ENCODE measurements at places on chromosomes 16 and 17.

DNA sequence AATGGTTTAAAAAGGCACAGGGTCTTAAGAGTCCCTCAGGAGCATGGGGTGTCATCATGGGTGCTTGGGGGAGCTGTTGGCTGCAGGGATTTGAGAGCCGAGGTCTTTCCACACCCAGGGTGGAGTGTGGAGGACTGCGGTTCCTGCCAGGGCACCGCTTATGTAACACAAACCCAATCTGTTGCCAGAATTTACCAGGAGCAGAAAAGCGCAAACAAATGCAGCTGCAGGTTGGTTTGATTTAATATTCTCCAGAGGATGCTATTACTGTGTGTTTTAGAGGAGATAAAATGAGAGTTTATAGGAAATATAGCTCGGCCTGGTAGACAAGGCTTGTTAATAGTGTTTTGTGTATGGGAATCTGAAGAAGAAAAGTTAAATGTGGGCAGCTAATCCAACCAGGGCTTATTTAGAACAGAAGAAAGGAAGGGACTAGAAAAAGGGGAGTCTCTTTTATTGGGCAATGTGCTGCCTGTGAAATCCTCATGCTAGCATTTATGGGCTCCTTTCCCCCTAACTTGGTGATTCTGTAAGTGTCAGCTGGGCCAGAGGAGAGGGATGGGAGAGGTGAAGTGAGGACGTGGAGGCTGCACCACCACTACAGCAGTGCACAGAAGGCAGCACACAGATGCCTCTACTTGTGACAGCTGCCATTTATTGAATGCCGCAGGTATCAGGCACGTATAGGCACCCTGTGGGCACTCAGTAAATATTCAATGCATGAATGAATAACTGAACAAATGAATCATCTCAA, 174.7 kb downstream of the KATNIP start:
- no peak for DNase-seq

- DNase-seq, result no peak
Measured at GRCh38 chr16:58118801-58119508, 10.2 kb downstream of the CFAP20 start.

DNA sequence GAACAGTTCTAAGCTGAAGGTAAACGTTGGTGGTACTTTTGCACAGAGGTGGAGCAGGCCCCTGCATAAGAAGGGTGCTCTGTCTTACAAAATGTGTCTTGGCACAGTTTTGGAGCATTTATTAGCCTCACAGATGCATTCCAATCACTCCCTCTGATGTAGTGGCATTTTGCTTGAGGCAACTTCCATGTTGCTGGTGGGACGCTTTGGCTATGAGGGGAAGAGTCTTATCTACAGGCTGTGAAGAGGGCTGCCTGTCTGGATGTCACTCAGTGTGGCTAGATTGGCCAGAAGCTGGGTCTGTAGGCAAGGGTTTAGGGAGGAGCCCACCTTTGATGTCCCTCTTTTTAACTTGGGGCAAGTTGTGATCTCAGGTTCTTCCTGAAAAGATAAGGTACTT, 2.6 kb upstream of the RARA start:
- no peak for DNase-seq

DNA sequence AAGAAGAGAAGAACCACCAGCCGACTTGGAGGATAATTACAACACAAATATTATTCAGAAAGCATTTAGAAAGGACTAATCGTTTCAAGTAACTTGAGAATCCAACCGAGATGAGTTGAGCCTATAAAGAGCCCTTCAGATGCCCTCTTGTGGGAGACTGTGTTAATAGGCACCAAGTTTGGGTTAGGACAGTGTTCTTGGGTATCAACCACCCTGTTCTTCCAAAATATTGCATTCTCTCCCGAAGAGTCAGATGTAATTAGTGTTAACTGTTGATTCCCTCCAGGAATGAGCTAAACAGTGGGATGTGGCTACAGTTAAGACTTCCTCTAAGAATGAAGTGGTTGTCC, 87.8 kb upstream of the NOL11 start:
- peak; percentile 20 for DNase-seq

GRCh38 chr16:57708168-57708567, 13.6 kb downstream of the DRC7 start:
- DNase-seq, result no peak

DNA sequence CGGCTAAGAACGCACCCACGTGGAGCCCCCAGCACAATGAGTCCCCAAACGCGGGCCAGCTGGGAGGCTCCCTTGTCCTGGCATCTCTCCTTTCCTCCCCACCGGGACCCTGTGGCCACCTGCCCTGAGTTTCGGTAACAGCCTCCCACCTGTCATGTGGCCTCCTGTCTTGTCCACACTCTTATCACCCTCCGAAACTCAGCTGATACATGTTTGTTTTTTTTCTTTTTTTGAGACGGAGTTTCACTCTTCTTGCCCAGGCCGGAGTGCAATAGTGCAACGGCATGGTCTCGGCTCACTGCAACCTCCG, 105.7 kb upstream of the CREBBP start:
- DNase-seq, result no peak

GRCh38 chr16:19718624-19718965, 524 bp downstream of the IQCK start:
- DNase-seq, result no peak

DNA sequence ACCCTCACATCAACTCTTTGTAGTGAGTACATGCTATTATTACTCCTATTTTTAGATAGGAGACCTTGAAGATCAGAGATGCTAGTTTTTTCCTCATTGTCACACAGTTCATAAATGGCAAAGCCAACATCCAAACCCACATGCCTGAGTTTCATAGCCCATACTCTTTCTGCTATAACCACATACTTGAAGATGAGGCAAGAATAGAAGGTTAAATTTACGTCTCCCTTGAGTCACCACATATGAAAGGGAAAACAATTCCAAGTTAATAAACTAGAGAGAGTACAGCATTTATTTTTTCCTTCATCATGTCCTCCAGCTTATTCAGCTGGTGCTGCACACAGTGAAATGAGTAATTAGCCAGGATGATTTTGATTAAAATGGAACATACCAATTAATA, 23.7 kb downstream of the NUDT7 start:
- DNase-seq, result no peak

GRCh38 chr17:68800751-68801150, 154.4 kb downstream of the ABCA8 start:
- DNase-seq, result no peak

- no peak for DNase-seq
Measured at GRCh38 chr16:47424846-47425245, 36.0 kb downstream of the ITFG1 start.

GRCh38 chr16:10683170-10683569, 11.6 kb downstream of the TEKT5 start:
- DNase-seq, result no peak

DNA sequence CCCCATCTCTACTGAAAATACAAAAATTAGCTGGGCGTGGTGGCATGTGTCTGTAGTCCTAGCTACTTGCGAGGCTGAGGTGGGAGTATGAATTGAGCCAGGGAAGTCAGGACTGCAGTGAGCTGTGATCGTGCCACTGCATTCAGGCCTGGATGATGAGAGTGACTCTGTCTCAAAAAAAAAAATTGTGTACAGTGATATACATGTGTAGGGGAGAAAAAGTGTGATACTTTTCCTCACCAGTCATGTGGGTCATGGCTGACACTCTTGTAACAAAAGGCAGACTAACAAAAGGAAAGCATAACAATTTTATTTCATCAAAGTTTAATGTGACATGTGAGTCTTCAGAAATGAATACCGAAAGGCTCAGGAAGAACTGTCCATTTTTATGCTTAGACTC, 2.0 kb upstream of the ABCC12 start:
- DNase-seq, result no peak

DNA sequence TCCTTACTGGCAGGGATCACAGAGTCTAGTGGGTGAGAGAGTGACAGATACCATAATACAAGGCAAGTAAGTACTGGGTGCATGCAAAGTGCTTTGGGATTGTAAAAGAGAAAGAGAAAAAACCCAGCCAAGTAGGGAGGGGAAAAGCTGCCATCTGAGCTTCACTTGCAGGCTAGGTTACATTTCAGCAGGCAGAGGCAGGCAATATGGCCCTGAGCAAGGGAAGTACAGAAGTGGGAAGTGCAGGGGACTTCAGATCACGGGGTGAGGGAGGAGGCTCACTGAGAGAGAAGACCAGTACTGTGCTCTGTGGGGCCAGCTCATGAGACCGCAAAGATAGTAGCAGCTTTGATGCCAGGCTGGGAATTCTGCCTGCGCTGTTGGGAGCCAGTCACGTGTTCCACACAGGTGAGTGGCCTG, 230.6 kb downstream of the MSI2 start:
- peak; percentile 74 for DNase-seq

DNA sequence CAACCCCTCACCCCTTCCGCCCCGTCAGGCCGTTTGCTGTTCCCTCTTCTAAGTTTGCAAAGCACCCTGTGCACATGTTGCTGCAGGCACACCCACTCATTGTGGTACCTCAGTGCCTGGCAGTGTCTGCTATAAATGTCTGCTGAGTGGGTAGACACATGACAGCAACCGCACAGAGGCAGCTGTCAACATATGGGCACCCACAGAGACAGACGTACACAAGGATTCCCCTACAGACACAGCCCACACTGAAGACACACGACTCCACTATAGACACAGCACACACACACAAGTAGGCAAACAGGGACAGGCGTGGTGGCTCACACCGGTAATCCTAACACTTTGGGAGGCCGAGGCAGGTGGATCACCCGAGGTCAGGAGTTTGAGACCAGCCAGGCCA, 17.8 kb upstream of the CRK start:
- peak; percentile 88 for DNase-seq

DNA sequence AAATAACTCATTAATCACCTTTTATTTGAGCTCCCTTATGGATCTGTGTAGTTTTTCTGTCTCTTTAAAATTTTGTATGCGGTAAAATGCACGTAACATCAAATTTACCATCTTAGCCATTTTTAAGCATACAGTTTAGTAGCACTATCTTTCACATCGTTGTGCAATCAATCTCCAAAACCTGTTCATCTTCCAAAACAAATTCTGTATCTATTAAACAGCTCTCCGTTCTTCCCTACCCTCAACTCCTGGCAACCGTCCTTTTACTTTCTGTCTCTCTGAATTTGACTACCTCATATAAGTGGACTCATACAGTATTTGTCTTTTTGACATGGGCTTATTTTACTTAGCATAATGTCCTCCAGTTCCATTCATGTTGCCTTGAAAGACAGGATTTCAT, 100.5 kb downstream of the NF1 start:
- no peak for DNase-seq

GRCh38 chr17:30160419-30161172, 44.0 kb downstream of the NSRP1 start:
- no peak for DNase-seq

- DNase-seq, result no peak
Measured at GRCh38 chr17:9104370-9105041, 83.2 kb downstream of the NTN1 start.

GRCh38 chr16:60318486-60318885, 1584.4 kb upstream of the GOT2 start:
- DNase-seq, result no peak

GRCh38 chr17:6786618-6787017, 10.6 kb downstream of the FBXO39 start:
- no peak for DNase-seq

DNA sequence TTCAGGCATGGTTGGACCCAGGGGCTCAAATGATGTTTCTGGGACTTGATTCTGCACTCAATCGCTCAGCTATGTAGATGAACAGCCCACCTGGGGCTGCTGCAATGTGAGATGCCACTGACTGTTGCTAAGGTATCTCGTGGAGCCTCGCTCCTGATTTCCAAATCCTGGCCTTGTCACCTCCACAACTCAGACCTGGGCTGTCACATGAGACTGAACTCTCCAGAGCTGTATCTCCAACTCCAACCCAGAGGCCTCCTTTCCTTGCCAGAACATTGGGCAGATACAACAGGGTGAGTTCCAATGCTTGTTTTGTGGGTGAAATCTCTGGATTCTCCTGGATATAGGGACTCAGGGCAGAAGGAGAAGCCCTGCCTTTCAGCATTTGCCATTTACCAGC, 79.5 kb downstream of the GNAO1 start:
- no peak for DNase-seq

DNA sequence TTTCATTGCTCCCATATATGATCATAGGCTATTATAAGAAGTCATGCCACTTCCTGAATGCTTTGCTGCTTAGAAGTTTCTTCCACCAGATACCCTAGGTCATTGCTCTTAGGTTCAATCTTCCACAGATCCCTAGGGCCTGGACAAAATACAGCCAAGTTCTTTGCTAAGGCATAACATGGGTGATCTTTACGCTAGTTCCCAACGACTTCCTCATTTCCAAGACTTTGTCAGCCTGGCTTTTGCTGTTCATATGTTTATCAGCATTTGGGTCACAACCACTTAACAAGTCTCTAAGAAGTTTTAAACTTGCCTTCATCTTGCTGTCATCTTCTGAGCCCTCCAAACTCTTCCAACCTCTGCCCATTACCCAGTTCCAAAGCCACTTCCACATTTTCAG, 20.1 kb upstream of the DLX3 start:
- DNase-seq, result no peak

DNA sequence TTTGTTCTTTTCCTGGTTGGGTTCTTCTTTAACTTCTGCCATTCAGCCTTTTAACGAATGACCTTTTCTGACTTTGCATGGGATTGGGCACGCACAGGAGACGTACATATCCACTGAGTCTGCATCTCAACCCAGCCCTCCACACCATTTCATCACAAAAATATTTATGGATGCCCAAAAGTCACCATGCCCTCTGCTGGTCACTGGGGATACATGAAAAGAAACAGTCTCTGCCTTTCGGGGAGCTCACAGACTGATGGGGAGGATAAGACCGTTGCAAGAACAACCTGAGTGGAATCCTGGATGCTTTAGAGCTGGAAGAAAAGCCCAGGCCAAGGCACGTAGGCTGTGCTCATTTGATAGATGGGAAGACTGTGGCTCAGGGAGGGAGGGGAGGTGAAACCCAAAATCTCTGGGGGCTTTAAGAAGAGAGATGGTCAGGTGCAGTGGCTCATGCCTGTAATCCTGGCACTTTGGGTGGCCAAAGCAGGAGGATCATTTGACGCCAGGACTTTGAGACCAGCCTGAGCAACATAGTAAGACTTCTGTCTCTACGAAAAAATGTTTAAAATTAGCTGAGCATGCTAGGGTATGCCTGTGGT, 7.9 kb upstream of the MT2A start:
- peak; percentile 61 for DNase-seq

GRCh38 chr16:86697715-86698114, 119.4 kb downstream of the FOXL1 start:
- DNase-seq, result no peak

- DNase-seq, result no peak
Measured at GRCh38 chr16:71504901-71505300, 15.8 kb upstream of the ZNF19 start.

- DNase-seq, result no peak
Measured at GRCh38 chr16:626787-627453, 3.9 kb upstream of the WFIKKN1 start.

Data from inflammatory macrophage (primary cell).